NCI-H2107 (cell line): ENCODE measurements at places on chromosomes 3 and 15.

DNA sequence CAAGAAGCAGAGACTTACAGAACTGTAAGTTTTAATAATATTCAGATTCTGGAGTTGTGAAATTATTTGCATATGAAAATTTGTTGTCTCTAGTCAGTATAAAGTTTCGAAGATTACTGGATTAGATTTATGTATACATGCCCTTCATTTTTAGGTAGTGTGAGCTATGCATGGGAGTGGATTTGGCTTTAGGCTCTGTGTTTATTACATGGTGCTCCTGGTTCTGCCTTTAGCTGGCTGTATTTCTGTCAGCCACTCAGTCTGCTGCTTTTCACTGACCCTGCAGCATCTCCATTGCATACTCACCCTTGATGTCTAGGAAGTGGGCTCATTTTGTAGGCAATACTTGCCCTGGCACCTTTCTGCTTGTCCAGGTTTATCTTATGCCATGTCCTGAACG, 147.5 kb upstream of the LRRFIP2 start:
- DNase-seq = no peak

- DNase-seq = no peak
Measured at GRCh38 chr3:123380261-123380660, 68.6 kb downstream of the ADCY5 start.

DNA sequence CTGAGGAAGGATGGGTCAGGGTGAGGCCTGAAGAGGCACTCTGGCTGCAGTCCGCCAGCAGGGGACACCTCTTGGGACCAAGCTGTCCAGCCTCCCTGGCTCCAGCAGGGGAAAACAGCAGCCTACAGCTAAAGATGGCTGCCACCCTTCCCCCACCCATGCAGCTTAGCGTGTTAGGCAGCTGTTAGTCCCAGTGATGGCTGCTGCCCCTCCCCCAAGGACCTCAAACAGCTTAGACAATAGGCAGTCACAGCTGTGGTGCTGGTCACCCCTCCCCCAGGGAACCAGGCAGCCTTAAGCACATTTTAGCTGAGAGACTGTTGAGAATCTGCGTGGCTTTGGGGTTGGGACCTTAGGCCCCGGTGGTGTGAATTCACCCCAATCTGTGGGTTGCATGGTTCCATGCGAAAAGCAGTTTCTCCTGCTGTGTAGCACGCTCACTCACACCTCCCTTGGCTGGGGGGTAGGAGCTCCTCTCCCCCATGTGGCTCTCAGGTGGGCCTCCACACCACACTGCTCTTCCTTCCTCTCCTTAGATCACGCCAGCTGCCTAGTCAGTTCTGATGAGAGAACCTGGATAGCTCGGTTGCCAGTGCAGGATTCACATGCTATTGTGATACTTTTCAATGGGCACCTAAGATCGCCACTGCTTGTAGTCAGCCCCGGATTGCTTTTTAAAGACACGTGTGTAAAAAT, 140.5 kb upstream of the CADPS start:
- no peak for DNase-seq

GRCh38 chr15:95259513-95259912, 1028.2 kb downstream of the MCTP2 start:
- peak; percentile 42 for DNase-seq

DNA sequence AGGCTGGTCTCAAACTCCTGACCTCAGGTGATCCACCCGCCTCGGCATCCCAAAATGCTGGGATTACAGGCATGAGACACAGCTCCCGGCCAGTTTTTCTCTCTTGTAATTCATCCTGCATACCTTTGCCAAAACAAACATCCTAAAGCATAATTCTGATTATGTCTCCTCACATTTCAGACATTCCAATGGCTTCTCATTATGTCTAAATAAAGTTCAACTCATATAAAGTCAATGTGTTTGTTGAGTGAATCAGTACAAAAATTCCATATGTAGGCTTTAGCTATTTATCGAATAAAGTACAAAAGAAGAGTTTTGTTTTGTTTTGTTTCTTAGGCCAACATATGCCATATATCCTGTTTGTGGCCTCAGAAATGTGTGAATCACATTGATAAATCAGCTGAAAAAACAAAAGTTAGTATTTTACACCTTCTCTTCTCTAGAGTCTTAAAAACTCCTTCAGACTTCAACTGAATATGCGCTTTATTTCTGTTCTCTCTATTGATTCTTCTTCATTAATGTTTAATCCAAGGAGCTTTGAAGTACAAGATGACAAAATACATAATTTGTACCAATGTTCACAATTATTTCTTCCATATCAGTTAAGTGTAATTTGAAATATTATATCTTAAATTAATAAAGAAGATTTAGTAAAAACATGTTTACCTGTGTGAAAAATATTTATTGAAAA, 165.8 kb downstream of the MECOM start:
- no peak for DNase-seq

- no peak for DNase-seq
Measured at GRCh38 chr15:73925848-73926218, 429 bp upstream of the LOXL1 start.

GRCh38 chr15:67047149-67047661, 18.2 kb upstream of the SMAD3 start:
- no peak for DNase-seq

GRCh38 chr15:80367094-80367493, 37.1 kb upstream of the ARNT2 start:
- no peak for DNase-seq

GRCh38 chr3:161409069-161409468, 37.8 kb upstream of the SPTSSB start:
- DNase-seq = no peak

DNA sequence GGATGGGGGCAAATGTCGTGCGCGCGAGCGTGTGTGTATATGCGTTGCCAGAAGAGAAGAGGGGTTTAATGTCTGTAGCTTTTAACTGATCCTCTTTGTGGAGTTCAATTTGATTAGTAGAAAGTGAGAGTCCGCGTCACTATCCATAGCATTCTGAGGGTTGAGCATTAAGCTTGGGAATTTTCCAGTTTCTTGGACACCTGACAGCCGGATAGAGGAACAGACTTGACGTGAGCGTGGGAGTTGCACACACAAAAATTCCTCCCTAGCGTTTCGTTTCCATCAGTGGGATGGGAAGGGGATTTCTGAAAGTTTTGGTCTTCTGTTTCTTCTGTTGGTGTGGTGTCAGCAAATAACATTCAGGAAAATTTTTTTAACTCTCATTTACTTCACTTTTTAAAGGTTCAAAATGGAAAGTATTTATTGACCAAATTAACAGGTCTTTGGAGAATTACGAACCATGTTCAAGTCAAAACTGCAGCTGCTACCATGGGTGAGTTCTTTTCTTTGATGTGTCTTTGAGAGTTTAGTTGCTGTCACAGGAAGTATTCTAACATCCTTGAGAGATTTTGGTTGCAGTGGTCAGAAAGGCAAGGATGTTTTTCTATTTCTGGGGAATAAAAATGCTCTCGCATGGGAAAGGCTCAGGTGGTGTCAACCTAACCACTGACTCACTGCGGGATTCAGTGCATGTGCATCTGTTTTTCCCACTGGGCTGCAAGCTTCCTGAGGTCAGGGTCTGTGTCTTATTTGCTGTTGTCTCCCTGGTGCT, 841 bp downstream of the POGLUT1 start:
- DNase-seq = no peak

GRCh38 chr3:56042326-56042951, 425.8 kb downstream of the ERC2 start:
- DNase-seq = no peak

GRCh38 chr15:63893866-63894661, 60.3 kb upstream of the HERC1 start:
- no peak for DNase-seq

DNA sequence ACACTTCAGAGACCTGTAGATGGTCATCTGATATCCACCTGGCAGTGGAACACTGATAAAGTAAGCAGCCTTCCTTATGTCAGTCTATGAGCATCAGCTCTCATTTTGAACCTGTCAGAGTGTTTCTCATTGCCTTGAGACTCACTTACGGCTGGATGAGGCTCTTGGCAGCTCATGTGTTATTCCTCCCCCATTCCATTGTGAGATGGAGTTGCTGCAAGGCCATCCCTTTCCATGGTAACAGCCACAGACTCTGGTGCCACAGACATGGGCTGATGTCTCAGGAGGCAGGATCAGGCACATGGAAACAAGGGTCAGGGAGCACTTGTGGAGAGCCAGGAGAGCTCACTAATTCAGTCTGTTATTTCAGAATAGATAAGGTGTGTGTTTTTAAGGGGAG, 11.9 kb downstream of the KCNAB1 start:
- DNase-seq = no peak

DNA sequence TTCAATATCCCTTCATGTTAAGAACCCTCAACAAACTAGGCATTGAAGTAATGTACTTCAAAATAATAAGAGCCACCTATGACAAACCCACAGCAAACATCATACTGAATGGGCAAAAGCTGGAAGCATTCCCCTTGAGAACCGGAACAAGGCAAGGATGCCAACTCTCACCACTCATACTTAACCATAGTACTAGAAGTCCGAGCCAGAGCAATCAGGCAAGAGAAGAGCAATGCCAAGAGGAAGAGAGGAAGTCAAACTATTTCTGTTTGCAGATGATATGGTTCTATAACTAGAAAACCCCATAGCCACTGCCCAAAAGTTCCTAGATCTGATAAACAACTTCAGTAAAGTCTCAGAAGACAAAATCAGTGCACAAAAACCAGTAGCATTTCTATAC, 161.9 kb downstream of the UBE2E2 start:
- DNase-seq = no peak

GRCh38 chr15:43242616-43243015, 21.8 kb upstream of the EPB42 start:
- no peak for DNase-seq

- DNase-seq = no peak
Measured at GRCh38 chr15:69648212-69648611, 195.6 kb downstream of the RPLP1 start.

- DNase-seq = no peak
Measured at GRCh38 chr3:45958321-45958791, 15.1 kb downstream of the CXCR6 start.

DNA sequence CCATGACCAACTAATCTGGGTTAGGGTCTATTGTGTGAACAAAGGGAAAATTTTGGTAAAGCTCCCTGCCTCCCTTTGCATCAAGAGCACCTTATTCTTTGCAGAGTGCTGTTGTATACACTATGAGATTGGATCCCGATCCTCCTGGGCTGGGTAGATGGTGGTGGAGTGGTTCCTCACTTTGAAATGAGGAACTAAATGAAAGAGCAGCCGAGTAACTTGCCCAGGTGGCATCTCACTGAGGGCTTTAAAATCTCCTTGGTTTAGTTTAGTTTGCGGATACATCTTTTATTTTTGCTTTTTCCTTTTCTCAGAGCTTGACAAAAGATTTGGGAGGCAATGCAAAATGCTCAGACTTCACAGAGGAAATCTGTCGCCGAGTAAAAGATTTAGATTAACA, 19.4 kb downstream of the IDH3A start:
- no peak for DNase-seq

DNA sequence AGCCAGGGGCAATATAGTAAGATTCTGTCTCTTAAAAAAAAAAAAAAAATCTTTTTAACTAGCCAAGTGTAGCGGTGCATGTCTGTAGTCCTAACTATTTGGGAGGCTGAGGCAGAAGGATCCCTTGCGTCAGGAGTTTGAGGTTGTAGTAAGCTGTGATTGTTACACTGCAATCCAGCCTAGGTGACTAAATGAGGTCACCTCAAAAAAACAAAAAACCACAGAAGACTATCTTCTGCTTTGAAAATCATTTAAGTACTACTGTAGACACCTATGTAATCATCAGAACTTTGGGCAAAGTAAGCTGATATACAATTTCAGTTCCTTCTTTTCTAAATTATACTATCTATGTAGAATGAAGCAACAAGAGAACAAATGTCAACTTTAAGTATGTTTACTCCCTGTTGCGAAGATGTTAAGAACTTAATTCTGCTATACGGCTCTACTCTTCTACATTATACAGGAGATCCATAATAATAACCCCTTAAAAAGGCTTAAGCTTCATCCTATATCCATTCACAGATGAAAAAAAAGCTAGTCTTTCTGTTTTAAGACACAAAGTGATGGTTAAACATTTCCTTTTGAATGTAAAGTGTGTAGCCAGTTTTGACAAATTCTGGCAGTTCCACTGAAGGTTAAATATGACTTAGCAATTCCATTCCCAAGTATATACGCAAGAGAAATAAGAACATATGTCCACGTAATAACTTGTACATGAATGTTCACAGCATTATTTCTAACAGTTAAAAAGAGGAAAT, 15.2 kb downstream of the DAZL start:
- DNase-seq = no peak

GRCh38 chr3:66962664-66963063, 35.4 kb upstream of the KBTBD8 start:
- no peak for DNase-seq

- no peak for DNase-seq
Measured at GRCh38 chr3:149406244-149406752, 28.8 kb upstream of the TM4SF1 start.

- DNase-seq = no peak
Measured at GRCh38 chr3:25130724-25131520, 297.1 kb upstream of the RARB start.

- DNase-seq = no peak
Measured at GRCh38 chr3:115671761-115672455, 48.6 kb downstream of the GAP43 start.

DNA sequence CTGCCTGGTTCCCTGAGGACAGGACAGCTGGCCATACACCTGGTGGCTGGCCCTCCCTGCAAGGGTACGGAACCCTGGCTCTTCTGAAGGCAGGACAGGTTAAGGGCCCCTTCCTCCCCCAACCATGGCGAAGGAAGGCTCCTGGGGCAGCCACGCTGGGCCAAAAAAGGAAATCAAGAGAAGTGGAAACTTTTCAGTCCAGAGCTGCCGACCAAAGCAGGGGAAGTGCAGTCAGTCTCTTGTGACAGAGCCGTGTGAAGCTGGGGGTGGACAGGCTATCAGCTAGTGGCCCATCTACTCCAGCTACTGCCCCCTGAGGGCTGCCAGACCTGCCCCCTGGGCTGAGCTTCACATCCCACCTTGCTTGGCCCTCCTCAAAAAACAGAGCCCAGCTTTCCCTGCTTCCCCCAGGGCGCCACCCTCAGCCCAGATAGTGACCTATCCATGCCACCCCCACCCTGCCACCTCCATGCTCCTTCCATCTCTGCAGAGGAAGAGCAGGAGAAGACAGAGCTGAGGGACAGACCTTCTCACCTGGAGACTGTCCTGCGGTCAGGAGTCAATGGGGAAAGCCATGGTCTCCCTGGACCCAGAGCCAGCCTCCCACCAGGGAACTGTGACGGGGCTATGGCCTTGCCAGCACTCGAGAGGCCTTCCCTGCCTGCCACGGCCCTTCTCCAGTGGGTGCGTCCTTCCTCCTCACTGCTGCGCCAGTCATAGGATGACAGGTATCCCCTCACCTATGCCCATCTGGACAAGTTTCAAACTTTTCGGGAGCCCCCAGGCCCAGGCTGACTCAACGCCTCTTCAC, 4.6 kb downstream of the SEMA7A start:
- DNase-seq = no peak

GRCh38 chr3:84042399-84043106, 916.2 kb upstream of the CADM2 start:
- no peak for DNase-seq

DNA sequence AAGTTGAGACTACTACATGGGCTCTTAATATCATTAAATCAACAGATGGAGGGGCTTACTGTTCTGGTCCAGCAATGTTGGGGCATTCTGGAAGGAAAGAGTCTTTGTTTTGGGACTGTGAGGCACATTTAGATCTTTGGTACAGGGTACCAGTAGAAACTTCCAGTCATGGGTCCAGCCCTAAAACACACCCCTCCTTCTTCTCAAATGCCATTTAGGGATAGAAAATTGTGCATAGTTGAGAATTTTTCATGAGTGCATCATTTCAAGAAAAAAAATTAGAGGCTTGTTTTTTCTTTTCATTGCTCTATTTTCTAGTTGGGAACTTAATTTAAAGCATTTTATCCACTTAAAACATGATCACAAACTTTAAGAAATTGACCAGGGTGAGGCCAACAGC, 4.1 kb upstream of the RTP1 start:
- DNase-seq = no peak
